Naive thymus-derived CD4-positive, alpha-beta T cell (primary cell): ENCODE measurements at places on chromosomes 2 and 18. TPM values are rescaled to one million over a fixed set of nuclear protein-coding genes. Genes with fewer than 3 reads are reported as not detected.

MOCOS gene
- not detected for polyA plus RNA-seq

TXNDC2 gene
- not detected for polyA plus RNA-seq

MYO3B gene
- not detected for polyA plus RNA-seq

INPP5D gene
- polyA plus RNA-seq: 122 TPM

POTEC gene
- polyA plus RNA-seq: not detected

TMEM200C gene
- not detected for polyA plus RNA-seq
